Muscle of back (tissue), 13 donors: ENCODE measurements at places on chromosomes 6 and 20.

DNA sequence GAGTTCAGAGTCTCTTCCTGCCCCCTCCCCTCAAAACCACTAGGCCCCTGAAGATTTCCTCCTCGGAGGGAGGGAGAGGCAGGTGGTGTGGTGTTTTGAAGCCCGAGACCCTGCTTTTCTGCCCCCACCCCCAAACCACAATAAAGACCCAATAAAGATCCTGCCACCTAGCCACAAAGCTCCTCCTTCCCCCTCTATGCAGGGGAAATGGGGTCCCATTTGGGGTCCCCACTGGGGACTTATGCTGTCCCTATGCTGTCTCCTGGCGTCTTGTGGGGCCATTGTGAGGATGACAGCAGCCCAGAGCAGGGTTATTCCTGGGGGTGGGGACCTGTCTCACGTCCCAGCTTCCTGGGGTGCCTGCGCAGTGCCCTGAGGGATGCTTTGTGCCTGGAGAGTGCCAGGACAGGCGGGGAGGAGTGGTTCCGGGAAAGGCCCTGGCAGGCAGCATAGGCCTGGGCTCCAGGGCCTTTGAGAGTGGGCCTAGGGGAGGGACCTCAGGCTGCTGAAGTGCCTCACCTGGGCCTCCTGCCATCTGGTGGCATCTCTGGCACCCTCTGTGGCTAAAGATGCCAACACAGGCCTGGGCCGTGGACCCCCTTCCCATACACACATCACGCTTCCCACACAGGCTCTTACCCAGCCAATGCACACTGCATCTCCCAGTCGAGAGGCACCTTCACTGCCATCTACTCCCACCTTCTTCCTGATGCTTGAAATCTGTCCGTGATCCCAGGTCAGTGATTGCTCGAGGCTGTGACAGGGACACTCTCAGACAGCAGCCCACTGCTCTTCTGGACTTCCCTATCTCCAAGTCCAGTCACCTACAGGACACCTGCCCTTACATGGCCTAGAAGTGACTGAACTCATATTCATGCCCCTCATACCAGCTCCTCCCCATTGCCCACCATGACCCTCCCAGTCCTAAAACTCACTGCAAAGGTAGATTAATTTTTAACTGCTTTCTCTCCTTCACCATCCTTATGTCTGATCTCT lies 7.9 kb upstream of the ARMC12 start:
- DNase-seq = no peak

DNA sequence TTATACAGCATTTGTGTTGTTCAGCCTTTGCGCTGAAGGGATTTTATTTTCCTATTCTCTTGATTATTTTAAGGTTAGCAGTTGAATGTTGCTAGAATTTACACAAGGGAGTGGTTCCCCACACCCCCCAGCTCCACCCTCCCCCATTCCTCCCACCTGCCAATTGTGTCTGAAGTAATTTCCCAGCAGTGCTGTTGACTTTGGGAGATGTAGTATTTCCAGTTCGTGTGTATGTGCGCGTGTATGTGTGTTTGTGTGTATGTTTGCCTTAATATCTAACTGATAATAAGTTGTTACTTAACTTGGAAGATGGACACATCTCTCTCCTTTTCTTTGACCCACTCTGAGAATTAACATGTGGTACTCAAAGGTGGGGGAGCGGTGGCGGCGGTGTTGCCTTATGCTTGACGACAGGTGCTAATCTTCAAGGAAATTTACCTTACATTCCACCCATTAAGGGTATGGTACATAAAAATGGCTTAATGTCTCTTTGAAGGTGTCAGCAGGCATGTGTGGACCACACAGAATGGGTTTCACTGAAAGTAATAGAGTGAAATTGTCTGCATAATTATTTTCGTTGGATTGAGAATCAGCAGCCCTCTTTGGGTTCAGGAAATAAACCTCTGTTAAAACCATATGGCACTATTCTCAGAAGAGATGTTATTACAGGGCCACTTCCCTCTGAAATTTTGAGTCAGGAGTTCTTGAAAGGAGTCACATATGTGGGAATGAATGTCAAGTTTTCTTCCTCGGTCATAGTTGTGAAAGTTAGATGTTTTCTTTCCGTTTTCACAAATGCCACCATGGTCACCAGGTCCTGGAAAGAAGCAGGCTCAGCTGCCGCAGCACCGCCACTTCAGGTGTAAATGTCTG lies 95.6 kb upstream of the SUPT3H start:
- DNase-seq = no peak

DNA sequence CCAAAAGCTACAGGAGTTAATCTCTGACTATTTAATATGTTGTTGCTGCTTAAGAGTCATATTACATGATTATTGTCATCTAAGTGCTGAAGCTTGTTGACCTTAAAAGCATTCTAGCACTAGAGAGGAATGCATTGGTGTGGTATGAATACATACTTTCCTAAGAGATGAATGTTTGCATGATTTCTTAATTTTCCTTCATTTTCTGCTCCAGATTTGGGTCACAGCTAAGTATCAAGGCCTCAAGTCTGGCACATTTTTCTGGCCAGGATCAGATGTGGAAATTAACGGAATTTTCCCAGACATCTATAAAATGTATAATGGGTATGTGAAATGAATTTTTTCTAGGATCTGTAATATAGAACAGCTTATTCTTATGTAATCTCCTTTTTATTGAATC lies 53.6 kb downstream of the ENPP1 start:
- DNase-seq = no peak

DNA sequence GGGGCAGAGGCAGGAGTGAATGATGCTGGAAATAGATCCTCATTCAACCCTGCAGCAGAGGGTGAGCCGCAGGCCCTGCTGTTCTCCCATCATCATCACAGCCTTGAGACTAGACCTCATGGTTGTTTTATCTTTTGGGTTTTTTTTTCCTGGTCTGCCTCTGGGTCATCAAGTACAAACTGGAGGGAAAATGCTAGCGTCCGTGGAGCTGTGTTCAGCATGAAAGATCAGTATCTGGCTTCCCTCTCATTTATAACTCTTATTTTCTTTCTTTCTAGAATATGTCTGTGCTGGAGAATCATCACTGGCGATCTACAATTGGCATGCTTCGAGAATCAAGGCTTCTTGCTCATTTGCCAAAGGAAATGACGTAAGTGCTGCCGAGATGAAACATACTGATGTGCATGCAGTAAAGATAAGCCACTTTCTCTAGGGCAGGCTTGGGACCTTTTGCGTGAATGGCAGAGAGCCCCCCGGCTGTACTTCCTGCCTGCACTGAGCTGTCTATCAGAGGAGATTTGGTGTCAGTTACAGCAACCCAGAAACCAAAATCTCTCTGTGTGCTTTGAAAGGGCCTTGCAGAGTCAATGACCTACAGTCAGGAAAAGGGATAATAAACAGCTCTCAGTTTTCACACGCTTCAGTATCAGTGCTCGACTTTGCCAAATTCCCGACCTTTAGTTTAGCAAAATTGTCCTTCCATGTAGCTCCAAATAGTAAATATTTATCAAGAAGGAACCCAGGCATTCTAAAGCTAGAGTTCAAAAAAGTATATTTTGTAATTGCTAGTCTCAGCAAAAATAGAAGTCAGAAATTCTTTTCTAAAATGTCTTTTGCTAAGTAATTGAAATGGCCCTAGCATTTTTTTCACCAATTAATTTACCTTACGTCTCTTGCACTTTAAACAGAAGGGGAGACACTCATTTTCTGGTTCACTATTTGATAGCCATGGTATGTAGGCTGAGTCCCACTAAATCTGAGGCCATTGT lies 76.3 kb downstream of the MTFR2 start:
- no peak for DNase-seq

GRCh38 chr6:16168121-16168520 lies 39.2 kb downstream of the MYLIP start:
- DNase-seq = no peak

DNA sequence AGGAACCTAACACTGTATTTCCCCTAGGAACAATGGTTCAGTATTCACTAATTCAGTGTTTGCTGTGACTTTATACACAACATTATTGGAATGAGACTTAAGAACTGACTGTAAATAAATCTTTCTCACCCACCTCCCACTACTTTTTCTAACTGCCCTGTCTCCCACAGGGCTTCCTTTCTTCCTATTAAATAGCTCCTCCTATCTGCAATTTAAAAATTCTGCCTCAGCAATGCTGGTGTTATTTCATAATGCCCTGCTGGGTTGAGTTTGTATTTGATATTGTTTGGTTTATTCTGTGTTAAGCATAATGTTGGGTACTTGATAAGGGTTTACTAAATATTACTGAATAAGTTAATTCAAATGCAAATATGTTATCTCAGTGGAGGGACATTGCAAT lies 573.1 kb upstream of the RNF217 start:
- no peak for DNase-seq

- no peak for DNase-seq
These were observed 41.3 kb downstream of the EDN1 start for GRCh38 chr6:12331474-12331873.

DNA sequence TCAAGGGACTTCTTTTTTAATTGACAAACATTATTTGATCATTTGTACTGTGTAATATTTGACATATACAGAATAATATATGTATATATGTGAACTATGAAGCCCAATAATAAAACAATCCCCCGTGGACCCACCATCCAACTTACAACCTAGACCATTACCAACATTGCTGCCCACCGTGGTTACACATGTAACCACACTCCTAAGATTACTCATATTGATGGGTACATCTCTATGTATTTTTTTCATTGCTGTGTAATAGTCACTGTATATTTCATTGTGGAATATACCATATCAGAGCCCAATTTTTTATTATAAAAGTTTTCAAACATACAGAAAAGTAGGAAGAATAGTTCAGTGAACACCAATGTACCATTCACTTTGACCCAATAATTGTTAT lies 94.3 kb downstream of the RTN4IP1 start:
- no peak for DNase-seq

DNA sequence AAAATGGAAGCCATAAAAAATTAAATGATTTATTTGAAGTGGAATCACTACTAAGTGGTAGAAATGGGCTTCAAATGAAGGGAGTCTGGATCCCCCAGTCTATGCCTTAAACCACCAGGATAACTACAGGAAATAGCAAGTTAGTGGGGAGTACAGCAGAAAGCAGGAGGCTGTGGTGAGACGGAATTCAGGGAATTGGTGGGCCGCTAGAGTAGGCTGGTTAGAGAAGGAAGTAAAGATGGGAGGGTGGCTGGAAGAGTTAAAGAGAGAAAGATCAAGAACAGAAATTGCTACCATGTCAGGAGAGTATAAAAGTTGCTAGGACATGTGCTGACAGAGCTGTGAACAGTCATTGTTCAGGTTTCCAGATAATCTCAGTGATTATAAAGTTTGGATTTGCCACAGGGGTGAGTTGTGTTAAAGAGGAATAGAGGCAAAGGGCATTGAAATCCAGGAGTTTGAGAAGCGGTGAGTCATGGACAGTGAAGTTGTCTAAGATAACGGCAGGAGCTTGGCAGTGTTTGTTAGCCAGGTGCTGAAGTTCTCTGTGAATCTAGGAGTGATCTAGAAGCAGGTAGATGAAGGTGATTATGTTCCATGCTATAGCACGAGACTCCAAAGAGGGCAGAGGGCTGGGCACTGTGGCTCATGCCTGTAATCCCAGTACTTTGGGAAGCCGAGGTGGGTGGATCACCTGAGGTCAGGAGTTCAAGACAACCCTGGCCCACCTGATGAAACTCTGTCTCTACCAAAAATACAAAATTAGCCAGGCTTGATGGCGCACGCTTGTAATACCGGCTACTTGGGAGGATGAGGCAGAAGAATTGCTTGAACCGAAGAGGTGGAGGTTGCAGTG lies 13.7 kb upstream of the HINT3 start:
- no peak for DNase-seq

GRCh38 chr20:37943501-37944455 lies 40.9 kb downstream of the VSTM2L start:
- no peak for DNase-seq

- peak; percentile 41 for DNase-seq
These were observed 8.8 kb downstream of the STX16 start for GRCh38 chr20:58659841-58660240.

GRCh38 chr20:44334306-44334705 lies 2.5 kb upstream of the R3HDML start:
- no peak for DNase-seq
